ENCODE measurements at places on chromosomes 5 and 9. TPM values are rescaled to one million over a fixed set of nuclear protein-coding genes. Genes with fewer than 3 reads are reported as not detected.

Gene WDR38
- polyA plus RNA-seq, result not detected

Gene CD72
- 5.1 TPM for polyA plus RNA-seq

Gene PCDHA1
- polyA plus RNA-seq, result not detected

Gene RNF183
- polyA plus RNA-seq, result not detected

Gene MTAP
- 19.3 TPM for polyA plus RNA-seq

DNA sequence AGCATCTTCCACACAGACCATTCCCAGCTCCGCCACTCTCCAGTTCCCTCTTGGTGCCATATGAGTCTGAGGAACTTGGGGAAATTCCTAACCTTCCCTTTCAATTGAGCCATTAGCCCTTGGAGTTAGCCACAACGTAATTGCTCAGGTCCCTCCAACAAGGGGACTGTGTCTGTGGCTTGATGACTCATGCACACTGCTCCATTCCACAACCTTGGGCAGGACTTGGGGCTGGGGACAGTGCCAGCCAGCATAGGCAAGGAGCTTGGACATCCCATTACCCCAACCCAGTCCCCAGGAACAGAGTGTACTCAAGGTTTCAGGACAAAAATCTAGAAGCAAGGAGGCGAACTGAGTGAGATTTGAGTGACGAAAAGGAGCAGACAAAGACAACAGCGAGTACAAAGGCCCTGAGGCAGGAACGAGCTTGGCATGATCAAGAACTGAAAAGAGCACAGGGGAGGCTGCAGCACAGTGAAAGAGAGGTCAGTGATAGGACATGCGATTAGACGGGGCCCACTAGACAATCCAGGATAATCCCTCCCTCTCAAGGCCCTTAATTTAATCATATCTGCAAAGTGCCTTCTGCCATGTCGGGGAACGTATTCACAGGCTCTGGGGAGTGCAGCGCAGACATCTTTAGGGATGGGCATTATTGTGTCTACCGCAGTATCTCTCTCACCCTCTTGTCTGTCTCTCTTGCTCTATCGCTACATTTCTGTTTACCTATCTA is 16.0 kb upstream of the JADE2 start:
- no peak for DNase-seq

GRCh38 chr5:3092211-3092610 is 340.7 kb upstream of the IRX2 start:
- DNase-seq, result no peak

DNA sequence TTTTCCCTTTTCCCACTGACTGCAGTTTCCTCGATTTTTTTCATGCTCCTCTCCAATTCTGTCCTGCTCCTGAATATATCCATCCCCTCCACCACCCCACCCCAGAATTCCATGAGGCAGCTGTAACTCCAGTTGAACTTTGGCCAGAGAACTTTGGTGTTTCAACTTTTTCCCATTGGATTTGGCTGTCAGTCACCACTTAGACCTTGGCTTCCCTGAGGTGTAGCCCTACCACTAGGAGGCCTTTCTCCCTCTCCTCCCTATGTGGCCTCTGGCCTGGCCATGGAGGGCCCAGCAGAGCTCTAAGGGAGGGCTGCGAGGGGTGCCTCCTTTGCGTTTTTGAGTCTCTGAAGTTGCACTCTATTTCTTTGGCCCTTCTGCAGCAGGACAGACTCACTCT is 261.3 kb downstream of the PIK3R1 start:
- no peak for DNase-seq

- DNase-seq, result no peak
These were observed 324 bp downstream of the LPCAT1 start for GRCh38 chr5:1523480-1523792.

GRCh38 chr5:132471151-132471907 is 19.2 kb downstream of the IRF1 start:
- no peak for DNase-seq

DNA sequence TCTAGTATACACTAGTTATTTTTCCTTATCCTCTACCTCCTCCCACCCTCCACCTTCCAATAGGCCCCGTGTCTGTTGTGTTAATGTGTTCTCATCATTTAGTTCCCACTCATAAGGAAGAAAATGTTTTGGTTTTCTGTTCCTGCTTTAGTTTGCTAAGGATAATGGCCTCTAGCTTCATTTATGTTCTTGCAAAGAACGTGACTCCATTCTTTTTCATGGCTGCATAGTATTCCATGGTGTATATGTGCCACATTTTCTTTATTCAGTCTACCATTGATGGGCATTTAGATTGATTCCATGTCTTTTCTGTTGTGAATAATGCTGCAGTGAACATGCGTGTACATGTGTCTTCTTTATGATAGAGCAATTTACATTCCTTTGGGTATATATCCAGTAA is 146.5 kb upstream of the GAS1 start:
- DNase-seq, result no peak
